ENCODE measurements at places on chromosomes 3 and 15. TPM values are rescaled to one million over a fixed set of nuclear protein-coding genes. Genes with fewer than 3 reads are reported as not detected.

Gene BNC1
- 0.47 TPM for total RNA-seq

Gene CSPG4
- 0.07 TPM for total RNA-seq

Gene ACAN
- total RNA-seq, result 0.16 TPM

Gene GUCA1C
- total RNA-seq, result not detected

Gene TARS3
- 6.0 TPM for total RNA-seq

Gene GRK7
- not detected for total RNA-seq

Gene SELENOS
- 148 TPM for total RNA-seq

Gene RASGRP1
- 0.40 TPM for total RNA-seq

Gene IL5RA
- total RNA-seq, result not detected

Gene UBAP1L
- total RNA-seq, result 0.48 TPM

Gene GRM7
- total RNA-seq, result not detected

Gene ZNF502
- total RNA-seq, result 1.4 TPM

Gene ST3GAL6
- 1.1 TPM for total RNA-seq

Gene IL17RD
- total RNA-seq, result 0.83 TPM

Gene SRPRB
- total RNA-seq, result 62.8 TPM

Gene FRMD4B
- total RNA-seq, result 1.3 TPM

Gene NRG4
- total RNA-seq, result 1.1 TPM

Gene FGF7
- not detected for total RNA-seq

Gene MOBP
- not detected for total RNA-seq

Gene GOLGA8R
- total RNA-seq, result 0.15 TPM

Gene INSYN1
- 2.4 TPM for total RNA-seq

Gene GHSR
- not detected for total RNA-seq

Gene VIPR1
- 0.90 TPM for total RNA-seq

Gene WNT7A
- 0.12 TPM for total RNA-seq

Gene TERB2
- total RNA-seq, result not detected

Gene SLC35G2
- total RNA-seq, result 35.1 TPM

Gene FANCD2OS
- total RNA-seq, result not detected

Gene SLC9C1
- not detected for total RNA-seq

Gene IQCF5
- not detected for total RNA-seq

Gene ARNT2
- 15.9 TPM for total RNA-seq

Gene PLSCR2
- total RNA-seq, result not detected

Gene QTRT2
- total RNA-seq, result 26.3 TPM

Gene CSTA
- total RNA-seq, result 1.9 TPM

Gene TM4SF4
- 26.5 TPM for total RNA-seq

Gene RARRES1
- 9.2 TPM for total RNA-seq

Gene TEX9
- total RNA-seq, result 4.8 TPM

Gene CPN2
- total RNA-seq, result not detected

Gene MEX3B
- 4.0 TPM for total RNA-seq

Gene EBLN2
- total RNA-seq, result 0.25 TPM

Gene IQCH
- 3.5 TPM for total RNA-seq

Gene ACTRT3
- total RNA-seq, result 2.5 TPM

Gene OR5H1
- total RNA-seq, result not detected

Gene MEGF11
- 0.48 TPM for total RNA-seq

Gene DAPK2
- 3.8 TPM for total RNA-seq

Gene PPP4R2
- total RNA-seq, result 44.5 TPM

Gene POLQ
- total RNA-seq, result 6.3 TPM

Gene NKIRAS1
- total RNA-seq, result 8.0 TPM

Gene PTX3
- total RNA-seq, result 0.86 TPM

Gene RAB6B
- total RNA-seq, result 1.7 TPM

Gene ZCWPW2
- not detected for total RNA-seq

Gene CXCR6
- not detected for total RNA-seq

Data from A549 treated with RU486 at 1 μM for 4 hours (cell line).